ENCODE measurements at places on chromosomes 3 and 15. TPM values are rescaled to one million over a fixed set of nuclear protein-coding genes. Genes with fewer than 3 reads are reported as not detected.

The SCG5 gene
- total RNA-seq = 11.8 TPM

The PRR20G gene
- total RNA-seq = not detected

The ABCC5 gene
- total RNA-seq = 18.7 TPM

The PPP1R14D gene
- not detected for total RNA-seq

The ADCY5 gene
- total RNA-seq = not detected

The PRR23A gene
- total RNA-seq = not detected

The MME gene
- total RNA-seq = 25.3 TPM

The GPR149 gene
- total RNA-seq = not detected

The CHCHD4 gene
- total RNA-seq = 23.6 TPM

The ALPK3 gene
- 0.26 TPM for total RNA-seq

The IQCF5 gene
- not detected for total RNA-seq

The SUSD5 gene
- total RNA-seq = not detected

The DUSP7 gene
- 38.2 TPM for total RNA-seq

The GPR156 gene
- 0.13 TPM for total RNA-seq

The PRSS50 gene
- total RNA-seq = not detected

The SCAANT1 gene
- not detected for total RNA-seq

The STRA6 gene
- 0.26 TPM for total RNA-seq

The EFHB gene
- 0.26 TPM for total RNA-seq

The CCDC13 gene
- total RNA-seq = 1.6 TPM

The GPR87 gene
- total RNA-seq = 64.5 TPM

The TP63 gene
- 122 TPM for total RNA-seq

The CEP97 gene
- 12.0 TPM for total RNA-seq

Measured in bronchial epithelial cell (primary cell).